Vagina (tissue), 2 donors: ENCODE measurements at places on chromosomes 4 and X.

DNA sequence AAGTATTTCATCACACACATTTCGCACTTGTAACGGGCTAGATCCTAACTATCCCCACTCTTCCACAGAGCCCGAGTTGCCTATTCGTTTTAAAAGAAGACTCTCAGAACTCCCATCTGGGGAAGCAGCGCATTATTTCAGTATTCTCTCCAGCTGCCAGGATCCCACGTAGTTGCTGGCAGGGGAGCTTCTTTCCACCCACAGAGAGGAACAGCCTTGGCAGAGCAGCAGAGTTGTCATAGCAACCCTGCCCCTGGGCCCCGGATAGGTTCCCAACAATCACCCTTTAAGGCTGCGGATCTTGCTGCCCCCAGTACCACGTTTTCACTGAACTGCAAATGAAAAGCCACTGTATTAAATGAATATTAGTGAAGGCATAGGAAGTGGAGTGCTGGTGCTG lies 106.7 kb downstream of the GPM6A start:
- no peak for DNase-seq

- no peak for DNase-seq
Observed at GRCh38 chrX:55714161-55714560, 3.4 kb upstream of the RRAGB start.

DNA sequence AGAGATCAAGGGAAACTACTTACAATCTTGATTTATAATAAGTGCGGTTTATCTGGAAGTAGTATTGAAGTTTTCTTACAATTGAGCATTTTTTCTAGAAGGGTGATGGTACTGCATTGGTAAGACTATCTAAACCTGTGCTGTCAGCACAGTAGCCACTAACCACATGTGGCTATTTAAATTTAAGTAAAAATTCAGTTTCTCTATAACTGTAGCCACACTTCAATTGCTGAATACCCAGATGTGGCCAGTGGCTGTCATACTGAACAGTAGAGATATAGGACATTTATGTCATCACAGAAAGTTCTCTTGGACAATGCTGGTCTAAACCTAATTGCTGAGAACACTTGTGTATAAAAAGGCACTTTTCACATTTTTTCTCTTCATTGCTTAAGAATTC lies 222.7 kb downstream of the CBR4 start:
- no peak for DNase-seq

DNA sequence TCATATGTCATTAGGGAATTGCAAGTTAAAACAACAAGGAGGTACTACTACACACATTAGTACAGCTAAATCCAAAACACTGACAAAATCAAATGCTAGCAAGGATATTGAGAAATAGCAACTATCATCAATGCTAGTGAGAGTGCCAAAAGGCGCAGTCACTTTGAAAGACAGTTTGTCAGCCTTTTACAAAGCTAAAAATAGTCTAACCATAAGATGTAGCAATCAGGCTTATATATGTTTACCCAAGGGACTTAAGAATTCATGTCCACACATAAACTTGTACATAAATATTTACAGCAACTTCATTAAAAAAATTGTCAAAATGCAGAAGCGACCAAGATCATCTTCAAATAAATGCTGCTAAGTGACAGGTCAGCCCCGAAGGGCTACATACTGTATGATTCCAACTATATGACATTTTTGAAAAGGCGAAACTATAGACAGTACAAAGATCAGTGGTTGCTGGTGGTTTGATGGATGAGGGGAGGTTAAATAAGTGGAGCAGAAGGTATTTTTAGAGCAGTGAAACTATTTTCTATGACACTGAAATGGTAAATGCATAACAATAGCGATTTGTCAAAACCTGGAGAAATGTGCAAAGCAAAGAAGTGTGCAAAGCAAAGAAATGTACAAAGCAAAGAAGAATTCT lies 704.8 kb downstream of the ARAP2 start:
- no peak for DNase-seq
